Stimulated activated CD4-positive, alpha-beta T cell treated with anti-CD3 and anti-CD28 coated beads, Interleukin-1b, Interleukin-23, amount 100 ng/mL, for 48 hours (primary cell): ENCODE measurements at places on chromosomes 3 and 15.

DNA sequence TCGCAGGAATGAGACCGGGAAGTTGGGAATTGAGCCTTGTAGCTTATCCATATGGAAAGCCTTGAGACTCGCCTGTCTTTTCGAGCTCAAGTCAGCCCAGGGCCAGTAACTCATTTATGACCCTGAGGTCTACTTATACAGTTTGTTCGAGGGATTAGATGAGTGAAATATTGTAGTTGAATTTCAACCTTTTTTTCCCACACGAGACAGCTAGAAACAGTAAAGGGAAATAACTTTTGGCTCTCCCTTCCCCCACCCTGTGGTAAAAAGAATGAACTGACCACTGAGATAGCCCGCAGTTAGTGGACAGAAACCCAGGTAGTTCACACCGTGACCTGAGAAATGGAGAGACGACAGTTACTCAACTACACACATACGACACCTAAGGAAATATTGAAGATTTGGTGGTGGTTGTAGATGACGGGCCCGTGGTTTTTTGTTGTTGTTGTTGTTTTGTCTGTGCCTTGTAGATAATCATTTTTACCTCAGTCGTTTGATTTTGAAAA, 841 bp downstream of the EIF3J start:
- no peak for DNase-seq

DNA sequence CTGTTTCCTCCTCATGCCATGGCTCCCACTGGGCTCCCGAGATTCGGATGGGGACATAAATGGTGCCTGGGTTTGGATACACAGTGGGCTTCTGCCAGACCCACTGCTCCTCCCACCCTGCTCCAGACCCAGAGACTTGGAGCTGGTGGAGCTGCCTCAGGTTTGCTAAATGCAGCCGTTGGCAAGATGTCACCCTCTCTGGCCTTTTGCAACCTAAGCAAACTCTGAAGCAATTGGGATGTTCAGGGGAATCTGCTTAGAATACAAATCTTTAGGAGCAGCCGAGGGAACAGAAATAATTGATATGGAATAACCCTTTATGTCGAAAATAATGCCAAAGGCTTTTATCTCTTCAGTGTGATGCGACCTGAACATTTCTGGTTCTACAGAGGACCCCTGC, 33.4 kb downstream of the PRICKLE2 start:
- no peak for DNase-seq

DNA sequence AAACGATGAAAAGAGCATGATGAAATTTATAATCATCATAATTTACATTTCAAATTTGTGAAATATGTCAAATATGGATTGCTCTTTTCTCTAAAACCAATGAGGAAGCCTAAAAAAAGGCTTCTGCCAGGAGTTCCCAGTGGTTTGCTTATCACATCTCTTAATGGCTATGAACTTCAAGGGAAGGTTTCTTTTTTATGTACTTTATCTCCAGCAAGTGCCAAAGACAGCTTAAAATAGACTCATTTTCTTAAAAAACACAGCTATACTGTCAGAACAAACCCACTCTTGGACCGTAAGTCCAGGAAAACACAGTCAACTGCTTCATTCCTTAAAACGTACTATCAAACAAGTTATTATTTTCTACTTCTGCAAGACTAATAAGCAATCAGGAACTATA, 80.2 kb downstream of the DLG1 start:
- no peak for DNase-seq

- no peak for DNase-seq
Measured at GRCh38 chr3:55585856-55586255, 98.8 kb upstream of the WNT5A start.

DNA sequence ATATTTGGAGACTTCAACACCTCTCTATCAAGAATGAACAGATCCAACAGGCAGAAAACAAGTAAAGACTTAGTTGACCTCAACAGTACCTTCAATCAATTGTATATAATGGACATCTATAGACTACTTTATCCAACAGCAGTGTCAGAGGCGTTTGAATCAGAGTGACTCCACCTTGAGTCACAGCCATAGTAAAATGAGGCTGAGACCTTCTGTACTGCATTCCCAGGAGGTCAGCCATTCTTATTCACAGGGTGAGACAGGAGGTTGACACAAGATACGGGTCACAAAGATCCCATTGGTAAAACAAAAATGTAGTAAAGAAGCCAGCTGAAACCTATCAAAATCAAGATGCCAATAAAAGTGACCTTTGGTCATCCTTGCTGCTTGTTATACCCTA, 299.8 kb downstream of the CNTN3 start:
- DNase-seq = no peak

DNA sequence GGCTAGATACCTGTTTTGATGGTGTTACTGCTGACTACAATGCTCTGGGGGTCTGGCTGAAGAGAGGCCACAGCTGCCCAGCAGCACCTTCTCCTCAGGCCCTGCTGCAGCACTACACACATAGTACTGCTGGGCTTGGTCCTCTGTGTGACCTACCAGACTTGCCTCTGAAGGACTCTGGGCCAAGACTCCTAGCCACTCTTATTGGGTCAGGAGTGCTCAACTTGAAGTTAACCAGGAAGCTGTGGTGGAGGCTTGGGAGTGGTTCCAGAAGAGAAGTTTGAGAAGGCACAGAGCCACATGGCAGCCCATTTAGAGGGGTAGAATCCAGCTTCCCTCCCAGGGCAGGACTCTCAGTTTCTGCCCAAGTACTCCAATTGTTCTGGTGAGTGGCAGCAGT, 16.6 kb downstream of the ELP6 start:
- no peak for DNase-seq

DNA sequence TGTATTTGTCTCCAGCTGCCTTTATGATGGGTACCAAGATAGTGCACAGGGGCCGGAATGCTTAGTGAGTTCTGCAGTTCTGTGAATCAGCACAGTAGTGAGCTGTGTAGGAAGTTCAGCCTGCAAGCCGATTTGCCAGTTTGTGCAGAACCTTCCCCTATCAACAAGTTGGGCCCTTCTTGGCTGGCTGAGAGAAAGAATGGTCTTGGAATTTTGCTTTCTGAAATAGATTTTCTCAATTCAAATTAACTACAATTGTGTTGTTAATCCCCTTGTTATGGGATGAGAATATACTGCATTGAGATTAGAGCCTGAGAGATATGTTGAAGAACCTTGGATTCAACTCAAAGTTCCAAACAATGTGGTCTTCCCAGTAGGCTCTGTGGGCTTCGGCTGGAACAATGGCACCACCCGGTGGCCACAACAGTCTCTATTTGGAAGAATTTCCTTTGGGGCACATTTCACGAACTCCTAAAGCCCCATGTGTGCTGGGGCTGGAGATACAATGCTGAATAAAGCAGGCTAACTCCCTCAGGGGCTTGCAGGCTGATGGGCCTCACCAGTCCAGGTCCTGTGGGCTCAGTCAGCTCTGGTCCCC, 59.1 kb downstream of the TRIM42 start:
- DNase-seq = no peak

DNA sequence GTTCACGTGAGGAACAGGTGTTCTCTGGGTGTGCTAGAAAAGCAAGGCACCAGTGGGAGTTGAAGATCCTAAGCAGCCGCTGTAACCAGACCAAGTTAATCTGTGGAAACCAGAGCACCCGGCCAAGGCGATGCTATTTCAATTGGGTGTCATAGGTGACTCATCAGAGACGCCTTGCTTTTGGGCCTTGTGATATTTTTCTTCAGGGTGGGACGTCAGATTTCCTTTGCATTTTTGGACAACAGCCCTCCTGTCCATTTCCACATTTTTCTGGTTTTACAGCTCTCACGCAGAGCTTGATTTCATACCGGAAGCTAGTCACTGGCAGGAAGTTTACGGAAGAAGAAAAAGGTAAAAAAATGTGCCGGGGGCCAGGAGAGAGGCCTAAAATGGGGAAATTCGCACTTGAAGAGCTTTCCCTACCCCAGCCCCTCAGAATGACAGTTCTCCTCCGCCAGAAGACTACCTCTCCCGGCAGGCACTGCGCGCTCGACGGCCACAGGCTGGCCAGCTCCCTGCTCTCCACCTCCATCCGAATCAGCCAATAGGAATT, 471 bp upstream of the KBTBD8 start:
- DNase-seq = no peak

DNA sequence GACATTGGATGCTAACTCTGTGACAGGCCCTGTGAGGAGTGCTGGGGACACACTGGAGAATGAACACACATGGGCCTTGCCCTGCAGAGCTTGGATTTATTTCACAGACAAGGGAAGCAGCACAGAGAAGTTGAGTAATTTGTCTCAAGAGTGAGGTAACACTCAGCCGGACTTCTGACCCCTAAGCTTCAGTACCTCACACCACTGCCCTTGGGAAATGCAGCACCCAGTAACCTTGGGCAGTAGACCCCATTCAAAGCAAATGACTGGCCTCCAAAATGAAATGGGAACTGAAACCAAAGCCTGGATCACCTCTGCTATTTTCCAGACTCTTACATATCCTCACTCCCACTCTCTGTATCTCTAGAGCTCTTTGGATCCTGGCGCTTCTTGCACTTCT, 37.3 kb downstream of the RFT1 start:
- no peak for DNase-seq

DNA sequence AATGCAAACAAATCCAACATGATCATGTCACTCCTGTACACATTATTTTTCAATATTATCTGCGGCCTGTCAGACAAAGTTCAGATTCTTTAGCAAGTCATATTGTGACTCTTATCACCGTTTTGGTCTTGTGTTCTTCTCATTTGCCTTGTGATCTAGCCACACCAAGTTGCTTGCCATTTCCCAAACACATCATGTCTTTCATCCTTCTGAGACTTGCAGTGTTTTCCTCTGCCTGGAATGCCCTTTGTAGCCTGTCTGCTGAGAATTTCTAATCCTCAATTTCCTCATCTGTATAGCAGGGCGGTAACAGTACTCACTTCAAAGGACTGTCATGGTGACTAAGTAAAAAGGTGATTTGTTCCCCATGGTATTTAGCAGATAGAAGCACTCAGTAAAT, 135.0 kb downstream of the GREM1 start:
- no peak for DNase-seq

DNA sequence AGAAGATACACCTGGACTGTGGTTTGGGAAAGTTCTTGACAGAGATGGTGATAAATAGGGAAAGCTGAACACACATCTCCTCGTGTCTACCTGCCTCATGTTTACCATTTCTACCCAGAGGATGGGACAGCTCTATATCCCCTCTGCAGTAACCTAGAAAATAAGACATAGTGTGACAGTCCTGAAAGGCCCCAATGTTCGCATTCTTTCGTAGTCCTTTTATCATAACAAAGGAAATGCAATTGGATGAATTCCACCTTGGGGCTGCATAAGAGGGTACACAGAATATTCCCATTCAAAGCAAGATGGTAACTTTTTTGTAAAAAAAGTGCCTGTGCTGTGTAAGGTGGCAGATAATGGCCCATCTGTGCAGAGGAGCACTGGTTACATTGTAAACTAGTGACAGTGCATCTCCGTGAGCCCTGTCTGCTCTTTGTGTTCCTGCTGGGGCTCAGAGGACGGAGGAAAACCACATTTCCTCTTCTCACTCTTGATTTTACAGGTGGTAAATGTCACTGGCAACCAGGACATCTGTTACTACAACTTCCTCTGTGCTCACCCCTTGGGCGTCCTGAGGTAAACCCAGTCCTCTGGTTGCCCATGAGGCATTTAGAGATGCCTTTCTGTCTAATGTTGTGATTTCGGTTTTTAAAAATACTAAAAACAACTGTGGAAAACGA, 74.3 kb downstream of the SIDT1 start:
- peak; percentile 55 for DNase-seq

DNA sequence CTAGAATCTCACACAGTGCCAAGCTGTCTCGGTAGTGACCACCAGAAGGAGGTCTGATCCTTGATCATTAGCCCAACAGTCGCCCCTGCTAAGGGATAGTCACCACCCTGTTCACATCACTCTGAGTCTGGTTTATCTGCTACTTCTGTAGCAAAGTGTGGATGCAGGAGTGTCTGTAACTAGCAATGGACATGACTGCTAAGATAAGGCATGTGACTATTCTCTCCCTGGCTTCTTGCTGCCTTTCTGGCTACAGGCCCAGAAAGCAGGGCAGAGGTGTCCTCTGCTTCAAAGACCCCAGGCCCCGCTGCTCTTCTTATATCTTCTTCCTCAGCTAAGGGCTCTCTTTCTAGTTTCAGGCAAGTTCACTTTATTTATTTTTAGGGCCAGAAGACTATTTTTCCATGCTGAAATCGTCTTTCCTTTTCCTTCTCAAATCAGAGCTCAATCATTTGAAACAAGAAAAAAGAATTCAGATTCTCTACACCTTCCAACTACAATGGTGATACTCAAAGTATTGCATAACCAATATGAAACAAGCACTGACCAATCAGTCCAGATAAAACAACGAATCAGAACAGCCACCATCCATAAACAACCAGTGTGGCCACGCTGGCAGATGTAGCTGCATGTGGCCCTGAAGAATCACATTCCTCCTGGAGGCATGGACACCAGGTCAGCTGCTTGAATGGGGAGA, 8.0 kb upstream of the KNG1 start:
- DNase-seq = no peak

GRCh38 chr15:75673426-75674235, 25.9 kb downstream of the SNX33 start:
- no peak for DNase-seq

GRCh38 chr3:197520311-197521276, 35.2 kb downstream of the BDH1 start:
- DNase-seq = no peak

DNA sequence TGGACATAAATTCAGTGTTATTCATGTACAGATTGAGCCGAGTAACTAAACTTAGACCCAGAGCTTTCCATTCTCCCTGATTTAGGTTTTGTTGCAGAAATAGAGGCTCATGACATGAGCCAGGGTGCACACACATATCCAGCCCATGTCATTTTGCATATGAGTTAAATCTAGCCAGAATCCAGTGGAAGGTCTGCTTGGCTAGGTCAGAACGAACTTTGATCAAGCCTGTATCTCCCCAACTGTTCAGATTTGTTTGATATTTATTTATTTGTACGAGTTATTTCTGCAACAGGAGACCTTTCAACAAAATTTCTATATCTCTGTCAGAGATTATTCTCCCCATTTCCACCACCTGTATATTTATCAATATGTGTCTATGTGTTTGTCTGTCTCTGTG, 247.5 kb upstream of the THBS1 start:
- DNase-seq = no peak

DNA sequence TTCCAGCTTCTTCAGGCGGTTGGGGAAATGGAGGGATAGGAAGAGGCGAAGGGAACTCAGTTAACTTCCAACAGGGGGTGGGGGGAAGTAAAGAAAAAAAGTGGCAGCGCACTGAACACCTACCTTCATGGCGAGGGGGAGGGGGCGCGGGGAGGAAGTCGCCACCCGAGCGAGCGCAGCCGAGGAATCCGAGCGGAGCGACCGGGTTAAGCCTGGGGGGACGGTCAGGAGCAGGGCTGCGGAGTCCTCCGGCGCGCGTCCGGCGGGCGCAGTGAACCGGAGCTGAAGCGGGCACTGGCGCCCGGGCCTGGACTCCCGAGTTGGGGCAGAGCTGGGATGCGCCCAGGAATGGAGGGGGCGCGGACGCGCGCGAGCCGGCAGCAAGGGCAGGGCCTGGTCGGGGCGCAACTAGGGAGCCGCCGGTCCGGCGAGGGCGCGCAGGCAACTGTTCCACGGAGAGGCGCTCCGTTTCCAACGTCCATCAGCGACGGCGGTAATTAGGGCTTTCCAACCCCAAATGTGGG, at the start of gene WNT5A:
Gene WNT5A (minus strand): TSS at position 450 of the 524 bp plus-strand sequence. CDS start 321 bp downstream, at position 129.
- no peak for DNase-seq

GRCh38 chr3:87332789-87333188, 56.4 kb upstream of the POU1F1 start:
- no peak for DNase-seq
